ENCODE measurements at places on chromosomes 13 and 19. TPM values are rescaled to one million over a fixed set of nuclear protein-coding genes. Genes with fewer than 3 reads are reported as not detected.

GRCh38 chr19:42850981-42851717 is 28.4 kb downstream of the PSG1 start:
- DNase-seq = no peak

- DNase-seq = peak; percentile 18
Observed at GRCh38 chr13:46648166-46648607, 95.2 kb downstream of the LRCH1 start.

- no peak for DNase-seq
Observed at GRCh38 chr13:44249431-44249836, 124.2 kb upstream of the SERP2 start.

- no peak for DNase-seq
Observed at GRCh38 chr13:32752997-32753606, 166.8 kb downstream of the PDS5B start.

DNA sequence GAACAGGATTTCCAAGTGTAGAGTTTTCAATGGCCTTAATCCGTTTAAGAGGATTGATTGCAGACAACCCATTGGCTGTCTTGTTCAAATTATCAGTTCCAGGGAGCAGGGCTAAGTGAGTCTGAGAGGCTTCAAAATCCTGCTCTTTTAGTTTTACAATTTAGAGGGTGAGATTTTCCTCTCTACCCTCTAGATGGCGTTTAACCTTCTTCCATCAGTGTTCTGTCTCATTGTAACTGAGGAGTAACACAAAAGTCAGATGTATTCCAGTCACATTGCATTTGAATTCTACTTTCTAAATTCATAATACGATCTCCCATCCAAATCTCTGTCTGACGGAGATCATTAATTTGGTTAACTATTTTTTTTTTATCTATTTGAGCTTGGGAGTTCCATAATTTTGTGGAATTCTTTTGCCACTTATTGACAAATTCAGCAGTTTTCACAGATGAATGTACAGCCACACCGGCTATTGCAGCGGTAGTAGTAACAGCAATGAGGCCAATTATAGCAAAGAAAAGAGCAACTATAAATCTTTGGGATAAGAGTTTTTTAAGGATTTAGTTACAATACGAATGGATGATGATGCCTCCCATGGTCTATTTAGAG is 7.8 kb upstream of the C19orf84 start:
- DNase-seq = no peak

DNA sequence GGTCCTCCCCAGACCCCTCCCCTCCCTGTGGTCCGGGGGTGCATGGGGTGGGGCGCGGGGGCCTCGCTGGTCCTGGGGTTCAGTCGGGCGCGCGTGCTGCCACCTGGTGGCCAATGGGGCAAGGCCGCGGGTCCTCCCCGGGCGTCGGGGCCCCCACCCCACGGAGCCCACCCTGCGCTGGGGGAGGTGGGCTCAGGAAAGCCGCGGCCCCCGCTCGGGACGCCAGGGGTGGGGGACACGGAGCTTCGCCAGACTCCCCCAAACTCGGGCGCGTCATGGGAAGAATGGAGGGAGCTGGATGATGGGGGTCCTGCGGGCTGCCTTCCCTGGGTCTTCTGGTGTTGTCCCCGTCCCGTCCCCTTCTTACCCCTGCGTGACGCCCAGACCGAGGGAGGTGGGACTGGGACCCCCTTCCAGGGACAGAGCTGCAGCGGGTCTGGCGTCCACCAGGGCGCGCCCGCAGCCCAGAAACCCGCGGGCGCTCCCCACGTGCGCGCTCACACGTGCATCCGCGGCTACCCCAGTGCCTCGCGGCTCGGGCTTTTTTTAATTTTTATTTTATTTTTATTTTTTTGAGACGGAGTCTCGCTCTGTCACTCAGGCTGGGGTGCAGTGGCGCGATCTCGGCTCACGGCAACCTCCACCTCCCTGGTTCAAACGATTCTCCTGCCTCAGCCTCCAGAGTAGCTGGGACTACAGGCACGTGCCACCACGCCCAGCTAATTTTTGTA is 19.8 kb upstream of the TCF3 start:
- no peak for DNase-seq

GRCh38 chr13:41837629-41838028 is 123.3 kb downstream of the VWA8 start:
- DNase-seq = no peak

- no peak for DNase-seq
Observed at GRCh38 chr13:24700539-24700938, 20.3 kb downstream of the ATP12A start.

- no peak for DNase-seq
Observed at GRCh38 chr13:37617173-37617572, 18.6 kb upstream of the POSTN start.

DNA sequence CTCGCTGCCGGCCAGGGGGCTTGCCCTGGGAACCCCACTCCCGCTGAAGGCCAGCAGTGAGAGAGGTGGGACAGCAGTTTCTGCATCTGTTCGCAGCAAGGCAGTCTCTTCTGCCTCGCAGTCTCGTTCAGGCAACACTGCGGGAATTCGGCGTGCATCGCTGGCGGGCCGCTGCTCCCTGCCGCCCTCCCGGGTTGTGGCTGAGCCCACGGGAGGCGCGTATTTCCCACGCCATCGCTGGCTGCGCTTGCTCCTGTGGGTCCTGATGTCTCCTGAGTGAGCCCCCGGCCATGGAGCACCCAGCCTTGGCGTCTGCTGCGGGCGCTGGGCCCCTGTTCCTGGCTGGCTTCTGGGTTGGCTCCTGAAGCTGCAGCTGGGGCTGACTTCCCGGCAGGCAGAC is 227.9 kb downstream of the TEX29 start:
- no peak for DNase-seq

DNA sequence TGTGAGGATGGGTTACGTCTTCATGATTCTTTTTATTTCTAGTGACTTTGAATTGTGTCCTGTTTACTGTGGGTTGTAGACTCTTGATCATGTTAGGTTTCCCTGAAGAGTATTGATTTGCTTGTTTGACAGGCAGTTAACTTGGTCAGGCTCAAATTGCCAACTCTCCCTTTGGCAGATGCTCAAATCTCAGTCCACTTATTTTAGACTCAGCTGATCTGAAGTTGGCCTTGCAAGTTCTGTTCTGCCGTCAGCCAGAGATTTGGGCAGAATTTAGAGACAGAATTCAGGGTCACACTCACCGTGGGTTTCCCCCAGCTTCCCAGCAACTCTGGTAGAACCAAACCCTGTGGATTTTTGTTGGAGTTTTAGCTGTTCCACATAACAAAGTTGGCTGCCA is 71.6 kb upstream of the TEX29 start:
- DNase-seq = no peak

- DNase-seq = no peak
Observed at GRCh38 chr13:110329798-110330461, 22.8 kb downstream of the COL4A2 start.

GRCh38 chr13:50594276-50595051 is 249.0 kb downstream of the DLEU7 start:
- DNase-seq = peak; percentile 18

DNA sequence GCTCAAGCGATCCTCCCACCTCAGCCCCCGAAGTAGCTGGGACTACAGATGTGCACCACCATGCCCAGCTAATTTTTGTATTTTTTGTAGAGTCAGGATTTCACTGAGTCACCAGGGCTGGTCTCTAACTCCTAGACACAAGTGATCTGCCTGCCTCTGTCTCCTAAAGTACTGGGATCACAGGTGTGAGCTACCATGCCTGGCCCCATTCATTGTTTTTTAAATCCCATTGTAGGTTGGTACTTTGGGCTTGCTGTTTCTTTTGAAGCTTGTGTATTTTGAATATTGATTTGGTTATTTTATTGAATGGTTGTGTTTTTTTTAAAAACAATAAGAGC is 26.7 kb downstream of the ZMYM2 start:
- DNase-seq = no peak

DNA sequence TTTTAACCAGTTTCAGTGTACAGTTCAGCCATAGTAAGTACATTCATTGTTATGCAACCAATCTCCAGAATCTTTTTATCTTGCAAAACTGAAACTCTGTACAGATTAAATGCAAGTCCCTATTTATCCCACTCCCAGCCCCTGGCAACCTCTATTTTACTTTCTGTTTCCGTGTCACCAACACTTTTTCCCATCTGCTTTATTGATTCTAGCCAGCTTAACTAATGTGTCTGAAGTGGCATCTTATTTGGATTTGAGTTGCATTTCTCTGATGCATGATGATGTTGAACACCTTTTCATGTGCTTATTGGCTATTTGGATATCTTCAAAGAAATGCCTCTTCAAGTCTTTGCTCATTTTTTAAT is 18.9 kb downstream of the SPATA13 start:
- DNase-seq = no peak

DNA sequence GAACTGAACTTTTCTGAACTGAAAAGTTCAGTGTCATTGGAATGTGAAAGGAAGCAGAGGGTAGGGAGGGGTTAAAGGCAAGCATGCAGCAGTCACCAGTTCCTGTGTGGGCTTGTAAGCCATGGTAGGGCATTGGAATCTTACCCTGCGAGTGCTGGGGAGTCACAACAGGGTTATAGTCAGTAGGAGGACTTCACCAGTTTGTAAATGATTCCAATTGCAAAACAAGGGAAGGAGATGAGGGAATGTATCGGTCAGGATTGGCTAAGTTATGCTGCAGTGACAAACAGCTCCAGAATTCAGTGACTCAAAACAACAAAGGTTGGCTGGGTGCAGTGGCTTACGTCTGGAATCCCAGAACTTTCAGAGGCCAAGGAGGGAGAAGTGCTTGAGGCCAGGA is 12.8 kb downstream of the LYPD3 start:
- DNase-seq = no peak

The IRGC gene
- not detected for total RNA-seq

The STARD13 gene
- total RNA-seq = 23.6 TPM

The UNC13A gene
- total RNA-seq = 6.4 TPM

The ZNF264 gene
- 34.0 TPM for total RNA-seq

The FAM83E gene
- 5.9 TPM for total RNA-seq

The ARRDC5 gene
- total RNA-seq = not detected

The ZNF793 gene
- total RNA-seq = 17.7 TPM

The EBPL gene
- 52.7 TPM for total RNA-seq

The CEACAM16 gene
- not detected for total RNA-seq

The UBE2M gene
- total RNA-seq = 119 TPM

The CYP2A7 gene
- total RNA-seq = not detected
